ENCODE measurements at places on chromosomes 11 and 22. TPM values are rescaled to one million over a fixed set of nuclear protein-coding genes. Genes with fewer than 3 reads are reported as not detected.

FOLR2 gene
- total RNA-seq = not detected

TMEM151A gene
- total RNA-seq = 0.56 TPM

EIF3D gene
- total RNA-seq = 712 TPM

DUSP8 gene
- total RNA-seq = 1.1 TPM

FGF4 gene
- not detected for total RNA-seq

- peak; percentile 61 for DNase-seq
Measured at GRCh38 chr22:36144886-36145541, 15.5 kb downstream of the APOL3 start.

DNA sequence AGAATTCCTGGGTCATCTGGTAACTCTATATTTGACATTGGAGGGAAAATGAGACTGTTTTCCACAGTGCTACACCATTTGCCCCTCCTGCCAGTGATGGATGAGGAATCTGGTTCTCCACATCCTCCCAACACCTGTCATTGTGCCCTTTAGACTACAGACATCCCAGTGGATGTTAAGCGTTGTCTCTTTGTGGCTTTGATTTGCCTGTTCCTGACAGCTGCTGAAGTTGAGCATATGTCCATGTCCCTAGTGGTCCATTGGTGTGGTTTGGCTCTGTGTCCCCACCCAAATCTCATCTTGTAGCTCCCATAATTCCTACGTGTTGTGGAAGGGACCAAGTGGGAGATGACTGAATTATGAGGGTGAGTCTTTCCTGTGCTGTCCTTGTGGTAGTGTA is 88.5 kb downstream of the BRD1 start:
- no peak for DNase-seq

DNA sequence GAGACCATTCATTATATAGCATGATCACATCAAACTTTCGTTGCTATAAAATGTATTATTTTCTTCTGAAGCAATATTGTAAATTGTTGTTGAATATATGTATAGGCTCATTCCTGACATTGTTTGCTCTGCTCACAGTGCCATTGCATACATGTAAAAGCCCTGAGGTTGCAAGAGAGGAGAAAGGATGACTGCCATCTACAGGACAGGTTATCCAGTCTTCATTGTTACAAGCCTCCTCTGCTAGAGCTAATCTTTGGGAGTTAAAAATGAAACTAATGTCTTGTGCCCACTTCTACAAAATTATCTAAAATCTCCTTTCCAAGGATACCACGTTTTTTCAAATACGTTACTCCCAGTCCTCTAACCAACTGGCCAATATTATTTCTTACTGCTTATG is 16.4 kb upstream of the OR5AL1 start:
- no peak for DNase-seq

- no peak for DNase-seq
Measured at GRCh38 chr11:115344846-115345245, 159.4 kb downstream of the CADM1 start.

DNA sequence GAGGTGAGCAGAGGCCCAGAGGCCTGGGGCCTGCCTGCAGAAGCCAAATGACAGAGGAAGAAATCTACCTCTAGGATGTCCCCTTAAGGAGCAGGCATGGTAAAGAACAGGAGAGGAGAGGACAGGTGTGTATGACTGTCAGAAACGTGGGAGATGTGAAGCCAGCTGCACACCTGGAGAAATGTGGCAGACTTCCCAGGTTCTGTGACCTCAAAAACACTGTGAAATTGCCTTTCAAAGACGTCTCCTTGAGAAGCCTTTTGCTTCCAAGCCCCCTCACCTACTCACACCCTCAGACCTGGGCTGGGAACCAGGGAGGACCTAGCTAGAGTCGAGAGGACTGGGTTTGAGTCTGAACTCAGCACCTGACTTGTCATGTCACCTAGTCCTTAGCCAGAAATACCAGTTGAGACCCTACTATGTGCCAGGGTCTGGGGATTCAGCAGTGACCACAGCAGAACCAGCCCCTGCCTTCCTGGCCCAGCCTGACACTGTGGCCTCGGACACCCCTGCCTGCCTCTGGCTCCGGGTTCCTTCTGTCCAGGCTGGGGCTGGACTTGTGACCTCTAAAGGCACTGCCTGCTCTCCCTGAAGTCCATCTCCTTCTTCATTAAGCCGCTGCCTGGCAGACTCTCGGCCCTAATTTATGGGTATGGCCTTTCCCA is 5.6 kb downstream of the TPBGL start:
- DNase-seq = no peak

GRCh38 chr11:45960387-45961095 is 38.1 kb downstream of the LARGE2 start:
- DNase-seq = no peak

GRCh38 chr22:39501644-39502108 is 414 bp upstream of the MIEF1 start:
- no peak for DNase-seq

- peak; percentile 85 for DNase-seq
Measured at GRCh38 chr11:36385121-36385970, 89.3 kb downstream of the PRR5L start.

Data from MG63 (cell line).